NCI-H1930 (cell line): ENCODE measurements at places on chromosomes 7 and 10.

GRCh38 chr7:91397612-91398011 is 133.4 kb downstream of the FZD1 start:
- DNase-seq: peak; percentile 36

DNA sequence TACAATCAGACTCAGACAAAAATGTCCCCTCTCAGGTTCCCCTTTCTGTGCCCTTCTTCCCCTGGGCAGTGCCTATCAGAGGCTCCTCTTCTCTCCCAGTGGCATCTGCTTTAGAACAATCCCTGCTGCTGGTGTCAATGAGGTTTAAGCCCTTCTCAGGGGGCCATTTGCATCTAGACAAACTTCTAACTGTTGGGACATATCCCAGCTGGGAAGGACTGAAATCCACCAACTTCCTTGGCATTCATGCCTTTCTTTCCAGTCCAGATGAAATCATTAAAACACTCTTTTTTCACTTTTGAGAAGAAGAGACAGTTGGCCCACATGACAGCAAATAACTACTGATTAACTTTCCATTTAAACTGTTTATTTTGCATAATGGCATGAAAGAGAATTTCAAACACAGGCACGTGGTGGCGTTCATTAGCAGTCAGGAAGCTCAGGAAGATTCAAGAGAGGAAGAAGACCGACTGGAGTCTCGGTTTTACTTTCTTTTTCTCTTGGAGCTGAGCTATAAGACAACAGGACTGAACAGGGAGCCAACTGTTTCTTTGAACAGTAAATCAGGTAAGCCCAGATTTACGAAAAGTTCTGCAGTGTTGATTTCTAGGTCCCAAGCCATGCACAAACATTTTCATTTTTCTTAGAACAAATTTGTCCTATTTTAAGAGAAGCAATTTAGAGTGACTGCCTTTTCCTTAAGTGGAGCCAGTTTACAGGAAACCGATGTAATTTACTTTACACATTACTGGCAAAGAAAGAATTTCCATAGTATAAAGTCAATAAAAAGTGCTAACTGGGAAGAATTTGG is at the start of gene GIMAP2:
Gene GIMAP2 (plus strand): TSS at position 488 of the 811 bp plus-strand sequence. CDS start 1,354 bp downstream, outside the sequence.
- no peak for DNase-seq

DNA sequence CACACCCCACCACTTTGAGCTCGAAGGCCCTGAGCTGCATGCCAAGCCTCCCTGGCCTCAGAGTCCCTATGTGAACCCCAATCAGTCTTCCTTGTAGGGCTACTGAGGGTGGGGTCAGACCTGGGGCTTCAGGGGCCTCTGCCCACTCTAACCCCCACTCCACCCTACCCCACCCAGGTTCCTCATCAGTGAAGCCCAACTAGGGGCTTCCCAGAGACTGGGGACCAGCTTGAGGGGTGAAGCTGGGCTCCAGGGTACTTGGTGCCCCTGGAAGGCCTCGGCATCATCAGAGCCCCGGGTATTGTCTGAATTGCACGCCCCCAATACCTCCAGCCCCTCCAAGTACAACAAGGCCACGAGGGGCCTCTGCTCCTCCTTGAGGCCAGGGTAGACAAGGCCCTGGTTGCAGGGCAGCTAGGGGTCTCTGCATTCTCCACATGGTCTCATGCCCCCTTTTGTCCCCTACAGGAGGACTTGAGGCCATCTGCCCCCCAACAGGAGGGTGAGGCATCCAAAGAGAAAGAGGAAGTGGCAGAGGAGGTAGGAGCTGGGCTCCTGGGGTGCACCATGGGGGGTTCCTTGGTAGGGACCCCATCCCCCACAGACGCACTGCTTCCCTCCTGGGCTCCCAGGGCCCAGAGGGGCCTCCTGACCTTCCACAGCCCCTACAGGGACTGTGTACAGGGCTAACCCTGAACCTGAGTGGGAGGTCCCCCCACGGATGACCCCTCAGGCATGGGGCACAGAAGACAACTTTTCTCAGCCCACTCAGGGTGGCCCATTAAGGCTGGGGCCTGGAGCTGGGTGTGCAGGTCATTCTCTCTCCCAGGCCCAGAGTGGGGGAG is 4.0 kb downstream of the SNCG start:
- DNase-seq: no peak

DNA sequence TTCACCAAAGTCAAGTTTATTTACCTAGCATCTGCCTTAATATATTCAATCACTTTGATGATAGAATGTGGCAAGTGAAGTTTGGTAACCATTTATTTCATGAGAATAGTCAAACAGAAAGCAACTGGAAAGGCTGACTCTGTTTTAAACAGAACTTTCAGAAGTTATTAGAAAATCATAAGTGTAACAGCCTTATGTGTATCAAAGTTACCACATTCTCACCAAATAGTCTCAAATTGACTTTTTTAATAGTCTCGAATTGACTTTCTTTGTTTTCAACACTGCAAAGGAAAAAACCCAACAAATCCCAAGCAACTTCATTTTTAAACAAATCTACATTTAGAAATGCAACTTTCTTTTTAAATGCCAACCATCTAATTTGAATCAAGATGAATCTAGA is 29.5 kb downstream of the NAMPT start:
- no peak for DNase-seq

GRCh38 chr10:33134011-33134751 is 176.2 kb upstream of the ITGB1 start:
- no peak for DNase-seq

DNA sequence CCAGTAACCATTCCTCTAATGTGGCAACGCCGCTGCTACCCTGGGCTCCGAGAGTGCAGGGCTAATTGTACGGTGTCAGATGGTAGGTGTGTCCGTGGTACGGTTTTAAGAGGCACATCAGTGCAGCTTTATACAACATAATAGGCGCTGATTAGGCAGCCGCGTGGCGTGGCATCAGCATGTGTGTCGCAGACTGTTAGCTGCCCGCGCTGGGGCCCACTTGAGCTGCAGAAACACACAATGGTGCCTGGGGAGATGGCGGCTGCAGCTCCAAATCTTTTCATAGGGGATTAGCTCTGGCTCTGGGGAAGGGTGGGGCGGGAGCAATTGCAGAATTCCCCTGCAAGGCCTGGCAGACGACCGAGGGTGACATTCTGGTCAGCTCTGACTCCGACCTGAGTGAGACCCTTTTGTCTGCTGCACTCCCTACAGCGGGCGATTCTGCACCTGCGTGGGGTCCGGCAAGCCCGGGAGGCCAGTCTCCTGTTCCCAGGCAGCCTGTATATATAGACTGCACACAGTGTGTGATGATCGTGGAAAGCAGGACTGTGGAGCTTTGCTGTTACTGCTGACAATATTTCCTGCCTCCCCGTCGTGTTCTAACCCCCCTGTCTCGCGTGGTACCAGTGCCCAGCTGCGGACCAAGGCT is 722.7 kb upstream of the CELF2 start:
- no peak for DNase-seq

- no peak for DNase-seq
Observed at GRCh38 chr7:75987805-75988567, 6.4 kb downstream of the TMEM120A start.

- no peak for DNase-seq
Observed at GRCh38 chr10:63515002-63515763, 6.0 kb upstream of the REEP3 start.

GRCh38 chr10:77104459-77104980 is 533.1 kb downstream of the KCNMA1 start:
- no peak for DNase-seq

DNA sequence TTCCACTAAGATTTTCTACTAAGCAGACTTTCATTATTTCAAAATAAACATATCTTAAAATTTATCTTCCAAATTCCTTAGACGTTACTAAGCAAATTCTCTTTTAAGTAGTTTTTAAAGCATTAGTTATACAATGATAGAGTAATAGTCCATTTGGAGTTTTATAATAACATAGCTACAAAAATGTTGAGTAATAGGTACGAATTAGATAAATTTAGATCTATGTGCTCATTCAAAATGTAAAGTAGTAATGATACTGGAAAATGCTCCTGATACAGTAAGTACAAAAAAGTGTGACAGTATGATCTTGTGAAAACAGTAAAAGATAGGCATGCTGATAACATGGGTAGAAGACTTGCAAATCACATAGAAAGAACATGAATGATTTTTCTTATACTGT is 4.5 kb downstream of the DMTF1 start:
- no peak for DNase-seq

DNA sequence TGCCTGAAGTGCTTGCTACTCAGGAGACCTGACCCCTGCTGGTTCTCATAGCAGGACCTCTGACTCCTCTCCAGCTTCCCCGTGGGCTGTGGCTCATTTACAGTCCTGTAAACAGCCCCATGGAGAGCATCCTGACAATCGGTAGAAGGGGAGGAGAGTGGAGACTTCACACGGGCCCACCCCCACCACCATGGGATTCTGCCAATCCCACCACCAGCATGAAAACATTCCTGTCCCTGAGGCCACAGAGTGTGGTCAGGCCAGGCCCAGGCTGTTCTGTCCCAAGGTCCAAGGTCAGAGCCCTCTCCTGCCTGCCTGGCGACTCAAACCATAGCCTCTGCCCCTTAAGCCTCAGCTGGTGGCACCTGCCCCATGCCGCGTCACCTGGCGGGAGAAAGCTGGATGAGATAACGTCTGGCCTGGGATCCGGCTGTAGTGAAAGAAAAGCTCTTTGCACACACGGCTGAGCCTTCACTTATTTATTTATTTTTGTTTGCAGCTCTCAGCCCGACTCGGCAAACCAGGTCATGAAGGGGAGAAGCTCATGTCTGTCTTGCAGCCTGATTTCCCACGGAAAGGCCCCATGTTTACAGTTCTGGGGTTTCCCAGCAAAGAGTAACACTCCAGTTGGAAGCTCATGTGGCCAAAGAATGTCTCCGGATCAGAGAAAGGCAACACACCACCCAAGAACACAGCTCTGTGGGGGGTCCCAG is 293.6 kb upstream of the ZMIZ1 start:
- no peak for DNase-seq

GRCh38 chr10:77099136-77099535 is 538.5 kb downstream of the KCNMA1 start:
- DNase-seq: no peak

DNA sequence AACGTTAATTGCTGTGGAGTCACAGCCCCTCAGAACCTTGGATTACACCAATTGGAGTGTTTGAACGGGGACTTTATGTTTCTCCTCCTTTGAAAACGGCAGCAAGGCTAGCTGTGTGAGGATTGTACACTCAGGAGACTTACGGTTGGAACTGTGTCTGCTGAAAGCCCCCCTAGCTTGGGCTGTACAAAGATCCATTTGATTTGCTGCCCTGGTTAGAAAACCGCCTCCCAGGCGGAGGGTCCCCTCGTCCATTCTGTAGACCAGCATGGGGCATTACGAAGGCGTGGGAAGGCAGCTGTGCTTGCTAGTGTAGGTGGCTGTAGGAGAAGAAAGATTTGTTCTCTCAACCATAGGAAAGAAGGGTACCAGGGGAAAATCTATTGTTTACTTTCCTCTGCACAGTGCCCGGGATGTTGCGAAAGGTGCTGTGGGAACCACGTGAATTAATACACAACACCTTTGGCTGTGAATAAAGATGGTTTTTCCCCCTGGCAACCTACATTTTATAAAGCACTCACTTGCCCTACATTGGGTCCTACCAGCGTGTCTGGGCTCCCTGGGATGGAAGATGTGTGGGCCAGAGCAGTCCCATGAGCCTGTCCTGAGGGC is 73.4 kb upstream of the BTBD16 start:
- no peak for DNase-seq

DNA sequence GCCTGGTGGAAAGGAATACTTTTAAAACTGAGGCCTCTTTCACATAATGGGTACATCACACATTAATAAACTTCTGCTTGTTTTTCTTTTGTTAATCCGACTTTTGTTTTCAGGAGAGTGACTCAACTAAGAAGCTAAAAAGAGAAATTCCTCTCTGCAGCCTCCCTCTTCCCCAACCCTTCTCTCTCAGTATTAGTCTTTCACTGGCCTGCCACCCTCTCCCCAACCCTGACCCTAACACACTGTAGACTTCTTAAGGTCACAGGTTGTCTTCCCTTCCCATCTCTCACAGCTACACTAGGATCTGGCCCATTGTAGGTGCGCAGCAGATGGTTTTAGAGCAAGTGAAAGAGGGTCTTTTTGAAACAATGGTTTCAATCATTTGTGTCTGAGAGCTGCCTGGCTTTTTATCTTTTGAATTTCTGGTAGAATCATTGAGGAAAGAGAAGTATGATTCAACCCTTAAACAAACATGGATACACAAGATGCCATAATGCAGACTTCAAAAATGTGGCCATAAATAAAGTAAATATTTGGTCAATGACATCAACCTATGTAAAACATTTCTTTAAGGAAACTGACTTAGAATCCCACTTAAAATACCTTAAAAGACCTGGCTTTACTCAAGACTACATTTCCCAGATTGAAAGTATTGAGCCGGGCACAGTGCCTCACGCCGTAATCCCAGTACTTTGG is 17.9 kb upstream of the FFAR4 start:
- DNase-seq: no peak

- no peak for DNase-seq
Observed at GRCh38 chr10:132405463-132405991, 8.5 kb downstream of the PWWP2B start.
